Fibroblast of gingiva (primary cell): ENCODE measurements at places on chromosomes 11 and 22.

DNA sequence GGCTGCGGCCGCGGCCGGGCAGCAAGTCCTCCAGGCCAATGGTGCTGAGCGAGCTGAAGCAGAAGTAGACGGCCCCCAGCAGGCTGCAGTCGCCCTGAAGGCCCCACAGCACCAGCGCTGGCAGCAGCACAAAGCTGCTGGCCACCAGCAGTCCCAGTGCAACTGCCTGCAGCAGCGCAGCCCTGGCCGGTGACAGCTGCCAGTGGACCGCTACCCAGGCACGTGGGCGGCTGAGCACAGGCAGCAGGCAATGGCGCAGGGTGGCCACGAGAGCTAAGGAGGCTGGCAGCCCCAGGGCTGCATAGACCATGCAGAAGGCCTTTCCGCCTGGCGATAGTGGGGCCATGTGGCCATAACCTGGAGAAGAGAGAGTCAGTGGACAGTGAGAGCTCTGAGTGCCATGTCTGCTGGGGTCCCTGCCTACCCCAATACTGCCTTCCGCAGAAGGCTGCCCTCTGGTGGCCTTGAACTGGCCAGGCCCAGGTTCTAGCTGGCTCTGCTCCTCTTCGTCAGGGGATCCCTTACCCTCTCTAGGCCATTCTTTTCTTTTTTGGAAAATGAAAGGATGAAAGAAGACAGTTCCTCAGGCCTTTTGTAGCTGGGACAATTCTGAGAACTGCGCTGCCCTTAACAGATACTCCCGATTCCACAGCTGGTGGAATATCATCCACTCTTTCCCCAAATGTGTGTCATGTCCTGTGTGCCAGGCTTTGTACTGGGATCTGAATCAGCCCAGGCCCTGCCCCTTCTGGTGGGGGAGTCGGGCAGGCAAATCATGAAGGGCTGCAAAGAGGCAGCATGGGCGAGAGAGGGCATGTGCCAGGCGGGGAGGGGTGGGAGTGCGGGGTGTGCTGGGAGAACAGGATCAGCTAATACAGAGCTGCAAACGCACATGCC, 1.8 kb downstream of the KCNK7 start:
- DNase-seq, result no peak

DNA sequence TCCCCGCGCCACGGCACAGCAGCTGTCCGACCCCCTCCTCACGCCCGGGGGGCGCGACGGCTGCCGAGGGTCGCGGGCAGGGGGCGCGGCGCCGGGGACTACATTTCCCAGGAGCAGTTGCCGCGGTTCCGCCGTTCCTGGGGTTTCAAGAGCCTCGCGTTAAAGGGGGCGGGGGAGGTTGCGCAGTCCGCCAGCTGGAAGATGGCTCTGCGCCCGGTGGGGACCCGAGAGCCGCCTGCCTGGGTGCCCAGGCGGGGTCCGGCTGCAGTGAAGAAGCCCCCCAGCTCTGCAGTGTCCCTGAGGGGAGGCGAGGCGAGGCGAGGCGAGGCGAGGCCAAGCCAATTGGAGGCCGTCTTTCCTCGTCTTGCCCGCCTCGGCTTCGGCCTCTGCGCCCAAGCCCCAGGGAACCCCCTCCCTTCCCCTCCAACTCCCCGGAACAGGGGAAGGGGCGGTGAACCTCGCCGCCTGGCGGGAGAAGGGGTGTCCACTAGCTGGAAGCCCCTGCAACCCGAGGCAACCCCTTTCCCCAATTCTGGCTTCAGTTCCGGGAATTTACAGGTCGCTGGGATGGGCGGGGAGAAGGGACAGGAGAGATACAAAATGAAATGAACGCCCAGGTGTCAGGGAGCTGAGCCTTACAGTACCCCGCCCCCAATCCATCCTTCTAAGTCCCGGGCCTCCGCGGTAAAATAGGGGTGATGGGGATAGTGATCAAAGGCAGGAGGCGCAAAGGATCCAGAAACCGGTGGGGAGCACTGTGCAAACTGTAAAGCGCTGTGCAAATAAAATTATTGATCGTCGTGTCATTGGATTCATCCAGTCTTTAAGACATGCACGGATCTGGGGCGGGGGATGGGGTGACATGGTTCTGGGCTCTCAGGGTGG, 5.2 kb upstream of the GCAT start:
- DNase-seq, result peak; percentile 52

DNA sequence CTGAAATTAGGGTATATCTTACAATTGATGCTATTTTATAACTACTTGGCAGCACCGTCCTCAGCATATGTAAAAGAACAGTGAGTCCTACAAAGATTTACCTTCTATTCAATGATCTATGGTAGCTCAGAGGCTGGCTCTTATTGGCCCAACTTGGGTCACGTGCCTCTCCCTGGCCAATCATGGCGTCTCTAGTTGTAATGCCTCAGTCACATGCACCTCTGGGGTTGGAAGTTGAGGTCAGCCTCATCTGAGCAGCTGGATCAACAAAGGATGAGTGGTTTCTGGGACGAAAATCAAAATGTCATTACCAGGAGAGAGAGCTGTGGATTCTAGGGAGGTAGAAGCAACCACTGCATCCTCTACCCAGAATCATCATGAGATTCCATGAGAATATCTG, 22.9 kb upstream of the ASPHD2 start:
- peak; percentile 5 for DNase-seq

GRCh38 chr11:123674297-123674696, 19.9 kb upstream of the SCN3B start:
- no peak for DNase-seq

DNA sequence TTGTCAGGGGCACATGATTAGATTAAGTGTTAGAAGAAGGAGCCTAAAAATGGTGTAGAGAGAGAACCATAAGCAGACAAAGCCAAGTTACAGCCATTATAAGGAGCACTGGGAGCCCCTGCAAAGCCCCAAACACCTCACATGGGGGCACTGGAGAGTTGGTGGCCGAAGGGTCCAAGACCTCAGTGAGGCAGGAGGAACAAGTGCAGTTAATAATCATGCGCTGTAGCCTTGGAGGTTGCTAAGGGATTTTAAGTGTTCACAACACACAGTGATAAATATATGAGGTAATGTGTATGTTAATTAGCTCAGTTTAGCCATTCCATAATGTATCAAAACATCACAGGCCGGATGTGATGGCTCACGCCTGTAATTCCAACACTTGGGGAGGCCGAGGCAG, 54.4 kb upstream of the JAM3 start:
- DNase-seq, result no peak

DNA sequence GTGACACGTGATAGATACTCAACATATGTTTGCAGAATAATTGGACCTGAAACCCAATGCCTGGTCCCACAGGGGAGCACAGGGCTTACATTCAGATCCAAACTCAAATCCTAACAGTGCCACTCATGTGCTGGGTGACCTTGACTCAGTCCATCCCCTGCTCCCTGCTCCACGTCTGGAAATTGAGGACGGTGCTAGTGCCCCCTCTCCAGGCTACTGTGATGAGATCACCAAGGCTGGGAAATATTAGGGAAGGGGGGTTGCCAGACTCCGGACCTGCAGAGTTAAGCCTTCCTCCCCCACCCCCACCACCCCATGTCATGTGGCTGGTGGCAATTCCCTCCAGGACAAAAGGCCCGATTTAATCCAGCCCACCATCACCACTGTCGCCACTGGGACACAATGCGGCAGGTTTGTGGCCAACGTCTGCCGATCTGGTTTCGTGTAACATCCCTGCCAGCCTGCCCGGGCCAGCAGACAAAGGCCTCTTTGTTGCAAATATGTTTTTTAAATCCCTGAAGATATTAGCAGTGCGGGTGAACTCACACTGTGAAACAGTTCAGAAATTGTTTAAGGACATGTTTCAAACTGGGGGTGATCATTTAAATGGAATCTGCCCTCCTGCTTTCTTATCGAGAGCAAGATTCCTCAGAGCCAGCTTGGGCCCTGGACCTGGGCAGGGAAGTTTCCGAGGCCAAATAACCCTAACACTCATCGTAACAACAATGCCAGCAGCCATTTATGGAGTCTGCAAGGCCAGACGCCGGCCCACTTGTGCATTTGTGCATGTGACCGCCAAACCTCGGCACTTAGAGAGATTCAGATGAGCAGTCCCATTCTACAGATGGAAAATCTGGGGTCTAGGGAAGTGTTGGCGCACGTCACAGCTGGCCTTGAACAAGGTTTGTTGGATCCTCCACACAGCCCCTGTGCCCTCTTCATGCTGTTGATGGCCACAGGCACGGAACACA, 19.6 kb upstream of the MN1 start:
- DNase-seq, result no peak

- DNase-seq, result no peak
Observed at GRCh38 chr11:33940538-33940815, 48.6 kb upstream of the LMO2 start.

- no peak for DNase-seq
Observed at GRCh38 chr11:130197386-130198035, 37.9 kb downstream of the ST14 start.

DNA sequence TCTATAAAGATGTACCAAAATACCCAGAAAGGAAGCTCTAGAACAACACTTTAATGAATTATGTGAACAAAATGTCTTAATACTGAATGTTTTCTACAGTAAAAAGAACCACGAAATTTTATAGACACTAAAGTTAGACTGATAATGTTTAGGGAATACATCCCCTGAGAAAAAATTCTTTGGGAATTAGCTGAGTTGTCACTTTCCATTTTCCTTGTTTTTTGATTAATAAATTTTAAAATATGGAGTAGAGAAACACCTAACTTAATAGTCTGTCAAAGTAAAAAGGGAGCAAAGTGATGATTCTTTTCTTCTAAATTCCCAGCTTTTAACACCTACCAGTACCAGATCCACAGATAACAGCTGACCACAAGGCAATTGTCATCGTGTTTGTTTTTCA, 23.1 kb upstream of the SCN3B start:
- no peak for DNase-seq

GRCh38 chr11:67574938-67575337, 8.7 kb upstream of the GSTP1 start:
- no peak for DNase-seq

DNA sequence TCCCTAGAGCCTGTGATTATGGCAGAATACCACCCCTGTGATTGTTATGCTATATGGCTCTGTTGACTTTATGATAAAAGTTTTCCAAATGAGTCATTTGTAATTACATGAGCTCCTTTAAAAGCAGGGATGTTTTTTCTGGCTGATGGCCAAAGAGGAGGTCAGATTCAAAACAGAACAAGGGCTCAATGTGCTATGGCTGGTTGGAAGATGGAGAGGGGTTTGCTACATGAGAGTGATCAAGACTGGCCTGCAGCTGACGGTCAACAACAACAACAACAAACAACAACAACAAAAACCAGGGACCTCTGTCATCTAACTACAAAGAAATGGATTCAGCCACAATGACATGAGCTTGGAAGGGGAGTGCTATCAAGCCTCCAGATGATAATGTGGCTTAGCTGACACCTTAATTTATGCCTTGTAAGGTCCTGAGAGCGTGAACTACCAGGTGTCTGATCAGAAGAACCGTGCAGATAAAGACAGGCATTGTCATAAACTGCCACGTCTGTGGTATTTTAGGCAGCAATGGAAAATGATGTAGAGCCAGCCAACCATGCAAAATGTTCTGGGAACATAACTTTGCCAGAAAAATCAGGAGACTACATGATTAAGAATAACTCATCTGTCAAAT, 47.2 kb downstream of the PIWIL3 start:
- DNase-seq, result peak; percentile 85

- DNase-seq, result no peak
Observed at GRCh38 chr11:72190631-72191071, 1.3 kb upstream of the FOLR1 start.

GRCh38 chr11:42036201-42036600, 576.7 kb upstream of the LRRC4C start:
- no peak for DNase-seq

GRCh38 chr11:111107501-111107900, 138.0 kb upstream of the POU2AF2 start:
- DNase-seq, result no peak

- DNase-seq, result no peak
Observed at GRCh38 chr11:120714438-120714837, 202.9 kb downstream of the GRIK4 start.

DNA sequence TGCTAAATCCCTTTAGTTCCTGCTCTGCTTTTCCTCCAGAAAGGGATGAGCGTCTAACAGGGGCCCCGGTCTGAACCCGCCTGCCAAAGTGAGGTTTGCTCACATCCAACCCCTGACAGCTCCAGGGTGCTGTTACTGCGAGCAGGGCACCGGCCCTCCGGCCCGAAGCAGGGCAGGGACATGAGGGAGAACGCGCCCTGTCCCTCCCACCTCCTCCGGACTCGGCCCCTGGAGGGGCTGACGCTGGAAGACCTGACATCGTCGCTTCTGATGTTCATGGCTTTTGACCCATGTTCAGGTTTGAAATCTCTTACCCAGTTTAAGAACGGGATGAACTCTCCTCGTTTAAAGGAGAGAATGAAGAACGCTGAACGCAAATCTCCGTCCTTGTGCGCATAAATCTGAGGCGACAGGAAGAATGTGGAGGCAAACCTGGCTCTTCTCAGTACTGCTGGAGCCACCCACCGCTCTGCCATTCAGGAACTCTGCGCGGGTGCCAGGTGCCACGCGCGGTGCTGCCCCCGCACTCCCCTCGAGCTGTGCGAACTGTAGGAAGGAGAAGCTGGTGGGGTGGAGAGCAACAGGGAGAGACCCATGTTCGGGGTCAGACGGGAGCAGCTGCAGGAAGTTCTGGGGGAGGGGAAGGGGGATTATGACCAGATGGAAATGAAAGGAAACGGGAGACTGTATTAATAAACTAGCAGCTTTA, 826 bp upstream of the EEF1G start:
- DNase-seq, result no peak

GRCh38 chr11:94662065-94662779, 95.1 kb downstream of the PIWIL4 start:
- DNase-seq, result no peak

GRCh38 chr11:122242731-122243130, 126.7 kb upstream of the BLID start:
- DNase-seq, result no peak

DNA sequence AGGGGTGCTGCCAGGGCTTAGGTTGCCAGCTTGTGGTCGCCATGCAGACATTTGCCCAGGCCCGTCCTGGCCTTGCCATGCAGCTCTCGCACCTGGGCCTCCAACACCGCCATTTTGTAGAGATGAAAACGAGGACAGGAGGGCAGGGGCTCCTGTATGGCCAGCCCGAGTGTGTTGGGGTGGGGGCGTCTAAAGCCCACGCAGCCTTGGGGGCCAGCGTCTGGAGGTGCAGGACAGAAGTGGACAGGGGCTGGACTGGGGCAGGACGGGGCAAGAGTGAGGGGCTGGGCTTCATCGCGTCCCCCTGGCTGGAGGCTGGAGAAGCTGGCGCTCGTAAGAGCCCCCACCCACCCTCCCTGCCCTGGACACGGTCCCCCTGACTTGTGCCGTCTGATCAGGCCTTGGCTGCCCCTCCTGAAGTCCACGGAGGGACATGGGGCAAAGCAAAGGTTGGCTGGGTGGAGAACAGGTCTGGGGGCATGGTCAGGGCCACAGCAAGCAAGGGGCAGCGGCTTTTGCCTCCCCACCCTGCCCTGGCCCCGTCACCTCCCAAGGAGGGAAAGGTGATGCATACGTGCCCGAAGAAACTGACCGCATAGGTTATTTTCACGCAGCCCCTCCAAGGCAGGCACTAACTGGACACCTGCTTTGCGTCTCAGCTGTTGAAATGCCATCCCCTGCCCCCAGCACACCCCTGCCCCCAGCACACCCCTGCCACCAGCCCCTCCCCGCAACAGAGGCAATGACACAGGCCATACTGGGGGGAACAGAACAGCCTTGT, 815 bp downstream of the TNNT3 start:
- no peak for DNase-seq

GRCh38 chr11:47152953-47153950, 23.4 kb downstream of the ARFGAP2 start:
- DNase-seq, result peak; percentile 85

- DNase-seq, result no peak
Observed at GRCh38 chr22:36332623-36333332, 55.0 kb downstream of the MYH9 start.
